ENCODE measurements at places on chromosomes 2 and 18.

GRCh38 chr18:78622251-78622906 is 357.2 kb upstream of the SALL3 start:
- DNase-seq = no peak

- no peak for DNase-seq
These were observed 350.1 kb upstream of the PIK3C3 start for GRCh38 chr18:41604964-41605363.

DNA sequence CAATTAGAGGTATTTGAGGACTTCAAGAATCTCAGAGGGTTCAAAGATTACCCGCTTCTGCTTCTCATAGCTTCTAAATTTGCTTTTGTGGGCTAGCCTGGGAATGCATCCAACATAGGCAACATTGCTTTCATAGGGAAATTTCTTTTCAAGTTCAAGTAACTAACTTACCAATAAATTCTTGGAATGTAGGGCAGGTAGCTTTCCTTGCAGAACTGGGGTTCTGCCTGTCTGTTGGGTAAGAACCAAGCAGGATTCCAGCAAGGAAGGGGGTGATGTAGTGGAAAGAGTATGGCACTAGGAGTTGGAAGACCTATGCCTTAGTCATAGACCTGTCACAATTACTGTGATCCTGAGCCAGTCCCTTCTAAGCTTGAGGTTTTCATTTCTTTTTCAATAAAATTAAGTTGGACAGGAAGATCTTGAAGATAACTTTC is 164.1 kb downstream of the FHOD3 start:
- no peak for DNase-seq

GRCh38 chr2:3024401-3024935 is 353.1 kb downstream of the EIPR1 start:
- DNase-seq = no peak

DNA sequence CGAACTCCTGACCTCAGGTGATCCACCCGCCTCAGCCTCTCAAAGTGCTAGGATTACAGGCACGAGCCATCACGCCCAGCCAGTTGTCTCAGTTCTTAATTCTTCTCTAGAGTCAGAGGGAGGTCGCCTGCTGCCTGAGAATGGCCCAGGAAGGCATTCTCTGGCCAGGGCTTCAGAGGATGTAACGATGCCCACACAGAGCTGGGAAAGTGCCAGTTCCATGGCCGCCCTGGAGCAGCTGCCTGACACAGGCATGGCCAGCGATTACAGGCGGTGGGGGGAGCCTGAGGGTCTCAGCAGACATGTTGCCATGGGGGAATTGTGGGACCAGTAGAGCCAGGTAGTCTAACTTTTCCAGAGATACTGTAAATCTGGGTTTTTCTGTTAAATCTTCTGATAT is 25.6 kb upstream of the DNMT3A start:
- no peak for DNase-seq

DNA sequence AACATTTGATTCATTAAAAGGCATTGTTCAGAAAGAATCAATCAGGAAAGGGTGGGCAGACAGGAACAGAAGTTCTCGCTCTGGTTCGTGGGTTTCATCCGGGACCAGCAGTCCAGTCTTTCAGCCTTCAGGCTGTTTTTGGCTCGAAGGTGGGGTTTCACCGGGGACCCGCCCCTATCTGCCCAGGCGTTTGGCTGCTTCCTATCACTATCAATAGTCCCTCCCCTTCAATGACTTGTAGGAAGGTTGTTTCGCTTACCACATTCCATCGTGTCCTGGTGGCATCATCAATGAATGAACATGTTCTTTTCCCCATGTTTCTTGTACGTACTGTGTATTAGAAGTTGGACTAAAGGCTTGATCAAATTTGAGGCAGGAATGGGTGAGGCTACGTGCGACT is 130.3 kb downstream of the NEDD4L start:
- no peak for DNase-seq

GRCh38 chr2:125656190-125656589 is 999.8 kb upstream of the GYPC start:
- no peak for DNase-seq

- no peak for DNase-seq
These were observed 100.9 kb downstream of the TNS1 start for GRCh38 chr2:217901835-217902378.

DNA sequence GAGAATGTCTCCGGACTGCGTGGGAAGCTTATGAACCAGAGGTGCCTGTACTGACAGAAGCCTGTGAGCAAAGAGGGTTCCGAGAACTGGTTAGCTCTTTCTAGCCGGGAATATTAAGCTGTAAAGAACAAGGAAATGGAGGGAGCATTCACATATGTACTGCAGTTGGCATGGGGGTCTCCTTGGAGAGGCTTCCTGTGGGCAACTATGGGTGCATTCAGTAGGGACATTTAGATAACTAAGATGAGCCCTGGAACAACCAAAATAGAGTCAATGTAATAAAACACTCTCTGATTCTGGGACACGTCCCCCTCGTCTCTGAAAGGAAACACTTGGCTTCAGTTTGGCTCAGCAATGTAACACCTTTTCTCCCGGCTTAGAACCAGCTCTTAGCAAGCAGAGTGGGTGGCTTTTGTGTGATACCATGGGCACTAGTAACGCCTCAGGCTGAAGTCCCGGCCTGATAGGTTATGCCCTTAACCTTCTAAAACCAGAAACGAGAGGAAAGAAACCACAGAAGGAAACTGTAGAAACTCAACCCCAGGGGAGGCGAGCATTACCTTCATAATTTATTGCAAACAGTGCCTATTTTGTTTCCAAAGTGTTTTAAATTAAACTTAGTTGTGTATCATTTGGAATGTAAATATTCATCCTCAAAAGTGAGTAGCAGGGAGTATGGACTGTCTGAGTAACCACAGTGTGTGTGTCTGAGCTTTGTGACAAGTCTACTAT is 48.8 kb upstream of the LPIN2 start:
- DNase-seq = no peak

DNA sequence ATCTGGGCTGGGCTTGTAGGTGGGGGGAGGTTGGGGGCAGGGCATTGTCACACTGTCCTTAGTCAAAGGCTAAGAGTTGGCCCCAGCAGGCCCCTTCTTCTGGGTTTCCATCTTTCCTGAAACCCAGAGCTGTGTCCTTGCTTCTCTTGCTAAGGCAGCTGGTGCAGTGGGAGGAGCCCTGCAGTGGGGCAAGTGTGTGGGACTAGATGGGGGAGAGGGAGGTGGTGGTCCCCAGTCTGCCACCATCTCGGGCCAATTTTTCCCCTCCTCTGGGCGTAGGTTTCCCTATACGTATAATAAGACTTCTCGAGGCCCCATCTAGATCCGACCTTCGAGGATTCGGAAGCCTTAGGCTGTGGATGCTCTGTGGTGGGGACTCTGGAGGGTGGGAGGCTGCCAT is 3.5 kb downstream of the KCNF1 start:
- DNase-seq = no peak

DNA sequence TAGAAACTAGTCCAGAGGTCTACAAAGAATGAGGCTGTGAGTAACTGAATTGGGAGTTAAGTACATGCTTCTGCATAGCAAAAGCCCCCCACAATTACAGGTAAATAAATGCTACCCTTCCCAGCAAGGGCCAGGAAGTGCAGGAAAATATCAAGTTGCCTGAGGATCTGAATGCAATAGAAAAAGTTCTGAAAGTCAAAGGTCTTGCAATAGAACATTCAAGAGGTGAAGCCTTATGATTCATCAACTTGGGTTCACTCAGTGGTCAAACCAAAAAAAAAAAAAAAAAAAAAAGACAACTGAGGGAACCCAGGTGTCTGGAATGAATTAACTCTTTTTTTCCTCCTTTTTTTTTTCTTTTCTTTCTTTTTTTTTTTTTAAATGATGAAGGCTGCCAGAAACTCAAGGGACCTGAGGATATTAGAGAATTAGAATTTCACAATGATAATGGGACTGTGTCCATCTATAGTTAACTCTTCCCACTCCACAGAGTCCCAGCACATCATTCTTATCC is 42.9 kb upstream of the RFX8 start:
- DNase-seq = no peak

DNA sequence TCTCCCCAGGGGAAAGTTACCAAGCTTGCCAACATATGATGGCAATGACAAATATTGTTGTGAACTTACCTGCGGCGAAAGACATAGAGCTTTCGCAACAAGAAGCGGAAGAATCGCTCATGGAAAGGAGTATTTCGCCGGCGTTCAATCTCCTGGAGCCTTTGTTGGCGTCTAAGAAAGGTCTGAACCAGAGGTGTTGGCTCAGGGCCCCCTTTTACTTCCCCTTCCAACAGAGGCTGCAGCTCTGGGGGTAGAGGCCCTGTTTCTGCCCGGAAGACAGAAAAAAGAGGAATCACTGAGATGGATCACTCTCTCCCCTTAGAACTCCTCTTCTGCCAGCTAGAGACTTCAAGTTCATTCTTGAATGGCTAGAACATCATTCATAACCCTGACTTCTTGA is 10.8 kb downstream of the GGCX start:
- no peak for DNase-seq

GRCh38 chr18:50578651-50579050 is 18.8 kb downstream of the MAPK4 start:
- no peak for DNase-seq

- DNase-seq = no peak
These were observed 49.7 kb downstream of the RASGRP3 start for GRCh38 chr2:33526132-33526531.

DNA sequence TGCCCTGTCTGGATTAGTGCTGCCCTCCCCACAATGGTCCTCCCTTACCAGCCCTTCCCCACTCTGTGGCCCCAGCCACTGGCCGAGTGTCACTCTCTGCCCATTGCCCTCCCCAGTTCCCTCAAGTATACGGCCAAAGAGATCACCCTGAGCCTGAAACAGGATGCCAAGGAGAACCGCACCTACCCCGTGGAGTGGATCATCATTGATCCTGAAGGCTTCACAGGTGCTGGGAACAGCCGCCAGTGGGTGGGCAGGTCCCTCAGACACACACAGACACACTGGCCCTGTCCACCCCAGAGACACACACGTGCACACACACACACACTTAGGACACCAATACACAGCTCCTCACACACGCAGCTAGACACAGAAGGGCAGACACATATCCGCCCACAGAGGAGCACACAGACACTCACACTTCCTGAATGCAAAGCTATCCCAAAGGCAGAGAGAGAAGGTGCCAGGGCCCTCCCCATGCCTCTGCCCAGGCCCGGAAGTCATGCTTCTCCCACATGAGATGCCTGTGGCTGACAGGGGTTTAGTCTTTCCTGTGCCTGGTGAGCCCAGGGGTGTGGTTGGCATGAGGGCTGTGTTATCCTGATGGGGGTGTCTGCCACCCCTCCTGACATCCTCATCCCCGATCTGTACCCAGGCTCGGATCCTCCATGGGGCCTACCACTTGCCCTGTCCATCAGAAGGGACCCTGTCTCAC is 2.9 kb downstream of the CHRND start:
- DNase-seq = no peak

DNA sequence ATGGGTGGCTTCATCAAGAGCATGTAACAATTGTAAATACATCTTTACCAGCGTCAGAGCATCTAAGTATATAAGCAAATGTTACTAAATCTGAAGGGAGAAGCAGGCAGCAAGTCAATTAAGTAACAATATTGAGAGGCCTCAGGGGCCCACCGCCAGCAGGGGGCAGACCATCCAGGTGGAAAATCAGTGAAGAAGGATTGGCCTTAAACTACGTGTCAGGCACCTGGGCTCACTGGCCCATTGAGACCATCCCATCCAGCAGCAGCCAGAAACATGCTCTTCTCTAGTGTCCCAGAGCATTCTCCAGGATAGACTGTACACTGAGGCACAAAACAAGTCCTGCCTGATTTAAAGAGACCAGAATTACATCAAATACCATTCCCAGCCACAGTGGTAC is 96.2 kb upstream of the SNTG2 start:
- no peak for DNase-seq

All from hypothalamus (tissue), 51 donors.